ENCODE measurements at places on chromosomes 6 and 20.

DNA sequence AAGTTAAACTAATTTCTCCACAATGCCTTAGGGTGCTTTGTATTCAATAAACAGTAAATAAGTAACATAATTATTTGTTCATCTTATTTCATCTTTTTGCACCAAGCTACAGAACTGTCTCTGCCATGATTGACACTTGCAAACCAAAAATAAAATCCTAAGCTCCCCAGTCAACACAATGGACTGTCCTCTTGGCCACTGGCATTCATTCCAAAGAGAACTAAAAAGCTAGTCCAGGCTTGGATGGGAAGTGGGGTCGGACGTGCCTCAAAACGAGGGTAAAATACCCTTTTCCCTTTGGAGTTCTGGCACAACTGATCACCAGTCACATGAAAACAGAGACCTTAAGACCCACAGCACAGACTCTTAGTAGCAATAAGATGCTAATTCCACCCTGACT is 66.4 kb upstream of the THBS2 start:
- H3K4me3 ChIP-seq: no peak overlapping the region
- no peak overlapping the region for H3K27ac ChIP-seq

GRCh38 chr6:7142918-7143475 is 35.2 kb downstream of the RREB1 start:
- peaks cover 6% of the 10 kb centered on the region for H3K36me3 ChIP-seq
- no peak for DNase-seq
- no peaks in the 10 kb centered on the region for H3K27me3 ChIP-seq
- H3K4me1 ChIP-seq: peaks cover 61% of the 10 kb centered on the region

DNA sequence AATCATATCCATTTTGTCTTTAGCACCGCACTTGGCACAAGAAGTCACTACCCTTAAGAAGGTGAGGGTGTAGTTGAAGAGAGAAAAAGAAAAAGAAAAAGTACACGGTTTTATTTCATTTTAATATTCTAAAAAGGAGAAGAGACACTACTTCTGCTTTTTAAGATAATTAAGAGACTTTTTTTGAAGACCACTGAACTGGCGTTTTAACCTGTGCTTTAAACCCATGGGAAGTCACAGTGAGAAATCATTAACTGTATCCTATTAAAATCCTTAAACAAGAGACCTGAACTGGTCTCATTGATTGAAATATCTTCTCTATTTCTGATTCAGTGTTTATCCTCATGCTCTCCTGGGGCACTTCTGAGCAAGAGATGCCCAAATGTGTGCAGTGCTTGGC is 243.5 kb downstream of the TMEM242 start:
- H3K27ac ChIP-seq: no peak overlapping the region
- DNase-seq: no peak
- no peak overlapping the region for H3K4me3 ChIP-seq
- H3K27me3 ChIP-seq: no peaks in the 10 kb centered on the region

GRCh38 chr6:150698391-150698790 is 98.7 kb downstream of the PLEKHG1 start:
- no peak overlapping the region for H3K4me3 ChIP-seq
- no peak overlapping the region for H3K27ac ChIP-seq
- no peaks in the 10 kb centered on the region for H3K36me3 ChIP-seq
- DNase-seq: no peak
- H3K4me1 ChIP-seq: peaks cover 4% of the 10 kb centered on the region
- H3K27me3 ChIP-seq: no peaks in the 10 kb centered on the region

- H3K4me3 ChIP-seq: no peak overlapping the region
- H3K36me3 ChIP-seq: no peaks in the 10 kb centered on the region
- peaks cover 12% of the 10 kb centered on the region for H3K4me1 ChIP-seq
- H3K27me3 ChIP-seq: peaks cover 66% of the 10 kb centered on the region
- DNase-seq: no peak
Observed at GRCh38 chr20:38300438-38300837, 3.5 kb upstream of the BPI start.

GRCh38 chr6:154830771-154831170 is 97.6 kb downstream of the SCAF8 start:
- no peak overlapping the region for H3K27ac ChIP-seq
- peaks cover 24% of the 10 kb centered on the region for H3K4me1 ChIP-seq
- peaks cover 46% of the 10 kb centered on the region for H3K36me3 ChIP-seq
- no peaks in the 10 kb centered on the region for H3K27me3 ChIP-seq
- H3K4me3 ChIP-seq: no peak overlapping the region
- DNase-seq: no peak

GRCh38 chr6:37503309-37503965 is 3.7 kb upstream of the CCDC167 start:
- peaks cover 68% of the 10 kb centered on the region for H3K4me1 ChIP-seq
- DNase-seq: no peak
- H3K4me3 ChIP-seq: peak overlapping the region; percentile 75
- peak overlapping the region; percentile 99 for H3K27ac ChIP-seq
- H3K36me3 ChIP-seq: peaks cover 39% of the 10 kb centered on the region

GRCh38 chr6:95279616-95280015 is 297.7 kb upstream of the MANEA start:
- H3K4me1 ChIP-seq: no peaks in the 10 kb centered on the region
- H3K27me3 ChIP-seq: no peaks in the 10 kb centered on the region
- DNase-seq: no peak
- no peaks in the 10 kb centered on the region for H3K36me3 ChIP-seq
- no peak overlapping the region for H3K4me3 ChIP-seq

GRCh38 chr6:19705606-19706005 is 131.6 kb upstream of the ID4 start:
- H3K36me3 ChIP-seq: no peaks in the 10 kb centered on the region
- no peaks in the 10 kb centered on the region for H3K27me3 ChIP-seq
- DNase-seq: no peak
- H3K4me1 ChIP-seq: no peaks in the 10 kb centered on the region

DNA sequence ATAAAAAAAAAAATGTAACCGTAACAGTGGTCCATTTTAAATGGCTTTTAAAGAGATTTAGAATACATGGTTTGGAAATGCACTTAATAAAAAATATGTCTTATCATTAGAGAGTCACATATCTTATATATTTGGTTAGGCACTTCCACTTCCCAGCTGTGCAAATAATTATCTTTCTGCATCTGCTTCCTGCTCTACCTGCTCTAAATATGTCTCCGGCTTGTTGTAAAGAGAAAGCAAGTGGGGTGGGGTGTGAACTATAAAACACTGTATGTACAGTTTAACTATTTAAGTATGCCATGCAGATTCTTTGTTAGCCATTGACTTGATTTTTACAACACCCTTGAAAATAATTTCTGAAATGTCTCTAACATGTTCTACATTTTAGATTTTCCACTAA is 106.3 kb downstream of the NKAIN2 start:
- no peak overlapping the region for H3K27ac ChIP-seq
- H3K4me1 ChIP-seq: no peaks in the 10 kb centered on the region
- no peaks in the 10 kb centered on the region for H3K27me3 ChIP-seq
- no peak for DNase-seq
- no peak overlapping the region for H3K4me3 ChIP-seq
- H3K36me3 ChIP-seq: no peaks in the 10 kb centered on the region

- no peaks in the 10 kb centered on the region for H3K4me1 ChIP-seq
- H3K36me3 ChIP-seq: no peaks in the 10 kb centered on the region
- H3K27ac ChIP-seq: no peak overlapping the region
- H3K27me3 ChIP-seq: no peaks in the 10 kb centered on the region
- H3K4me3 ChIP-seq: no peak overlapping the region
Observed at GRCh38 chr6:162871966-162872365, 144.2 kb downstream of the PACRG start.

DNA sequence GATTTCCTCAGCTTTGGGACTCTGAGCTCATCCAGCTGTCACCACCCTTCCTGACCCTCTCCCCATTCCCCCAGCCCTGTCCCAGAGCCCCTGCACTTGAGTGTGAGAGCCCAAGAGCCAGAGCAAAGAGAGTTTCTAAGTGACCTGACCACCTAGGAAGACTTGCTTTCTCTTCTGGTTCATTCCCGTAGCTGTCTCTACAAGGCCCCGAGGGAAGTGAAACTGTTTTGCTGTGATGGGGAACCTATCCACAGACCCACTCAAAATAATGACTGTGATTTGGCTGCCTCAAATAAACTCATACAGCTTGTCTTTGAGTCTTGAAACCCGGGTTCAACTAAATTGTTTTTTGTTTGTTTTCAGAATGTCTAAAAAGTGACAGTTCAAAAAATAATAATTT is 74.6 kb upstream of the XRN2 start:
- no peak overlapping the region for H3K4me3 ChIP-seq
- H3K27ac ChIP-seq: peak overlapping the region; percentile 49
- no peak for DNase-seq
- H3K4me1 ChIP-seq: no peaks in the 10 kb centered on the region
- no peaks in the 10 kb centered on the region for H3K27me3 ChIP-seq
- H3K36me3 ChIP-seq: peaks cover 21% of the 10 kb centered on the region
